Fibroblast of villous mesenchyme (primary cell): ENCODE measurements at places on chromosomes 11 and 22.

DNA sequence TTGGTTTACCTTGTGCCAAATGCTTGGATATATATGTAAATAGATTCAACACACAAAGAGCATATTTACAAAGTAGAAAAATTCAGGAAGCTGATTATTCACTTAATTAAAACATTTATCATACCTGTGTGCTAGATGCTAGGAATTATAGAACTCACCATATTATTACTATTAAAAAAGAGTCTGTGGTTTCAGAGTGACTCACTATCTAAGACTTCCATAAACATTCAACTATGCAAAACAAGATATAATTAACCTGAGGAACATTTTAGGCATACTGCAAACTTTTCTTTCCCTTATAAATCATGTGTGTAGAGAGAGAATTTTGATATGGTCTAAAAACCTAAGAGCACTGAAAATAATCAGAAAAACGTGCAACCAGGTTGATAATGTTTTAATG is 27.3 kb downstream of the CTSC start:
- peak; percentile 42 for DNase-seq

- no peak for DNase-seq
Measured at GRCh38 chr22:36860017-36860416, 789 bp upstream of the NCF4 start.

DNA sequence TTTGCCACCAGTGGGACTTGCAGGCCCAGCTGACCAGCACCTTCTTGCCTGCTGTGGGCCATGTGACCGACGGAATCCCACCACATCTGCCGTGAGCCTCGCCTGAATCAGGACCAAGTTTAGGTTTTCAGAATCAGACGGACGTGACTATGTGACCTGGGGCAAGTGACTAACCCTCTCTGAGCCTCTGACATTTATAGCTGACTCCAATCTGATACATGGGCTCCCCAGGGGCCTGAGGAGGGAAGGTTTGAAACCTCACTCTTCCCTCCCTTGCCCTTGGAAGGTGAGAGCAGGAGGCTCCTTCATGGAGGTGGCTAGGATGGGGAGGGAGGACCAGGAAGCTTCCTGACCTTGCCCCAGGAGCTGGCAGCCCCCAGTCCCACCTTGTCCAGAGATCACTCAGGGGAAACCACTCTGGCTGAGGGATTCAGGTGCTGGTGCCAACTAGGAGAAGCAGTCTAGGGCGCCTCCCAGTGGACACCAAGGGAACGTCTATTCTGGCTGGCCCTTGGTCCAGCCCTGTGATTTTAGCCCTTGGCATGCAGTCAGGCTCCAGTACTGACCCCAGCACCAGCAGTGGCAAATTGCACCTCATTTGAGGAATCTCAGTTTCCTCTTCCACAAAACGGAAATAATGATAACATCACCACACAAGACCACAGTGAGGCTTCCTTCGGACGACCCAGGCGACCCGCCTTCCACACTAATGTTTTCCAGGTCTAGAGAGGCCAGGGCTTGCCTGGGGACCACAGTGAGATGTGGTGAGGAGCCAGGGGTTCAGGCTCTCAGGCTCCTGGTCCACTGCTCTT is 47.2 kb upstream of the SYT7 start:
- peak; percentile 74 for DNase-seq

DNA sequence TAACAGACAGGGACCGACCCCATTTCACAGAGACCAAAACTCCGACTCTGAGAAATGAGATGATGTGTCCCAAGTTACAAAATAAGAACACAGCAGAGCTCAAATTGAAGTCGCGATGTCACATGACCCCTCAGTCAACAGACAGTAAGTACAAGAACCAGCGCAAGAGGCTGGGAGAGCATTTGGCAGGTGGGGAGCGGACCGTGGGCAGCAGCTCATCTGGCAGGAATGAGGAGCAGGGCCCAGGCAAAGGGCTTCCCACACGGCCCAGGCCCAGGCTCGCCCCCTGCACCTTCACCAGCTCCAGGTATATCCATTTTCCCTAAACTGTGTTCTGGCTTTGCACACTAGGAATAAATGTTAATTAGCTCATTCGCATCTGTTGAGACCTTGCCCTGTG is 34.3 kb downstream of the SCUBE1 start:
- DNase-seq, result no peak

- peak; percentile 26 for DNase-seq
Measured at GRCh38 chr11:130070109-130070845, 583 bp downstream of the APLP2 start.

DNA sequence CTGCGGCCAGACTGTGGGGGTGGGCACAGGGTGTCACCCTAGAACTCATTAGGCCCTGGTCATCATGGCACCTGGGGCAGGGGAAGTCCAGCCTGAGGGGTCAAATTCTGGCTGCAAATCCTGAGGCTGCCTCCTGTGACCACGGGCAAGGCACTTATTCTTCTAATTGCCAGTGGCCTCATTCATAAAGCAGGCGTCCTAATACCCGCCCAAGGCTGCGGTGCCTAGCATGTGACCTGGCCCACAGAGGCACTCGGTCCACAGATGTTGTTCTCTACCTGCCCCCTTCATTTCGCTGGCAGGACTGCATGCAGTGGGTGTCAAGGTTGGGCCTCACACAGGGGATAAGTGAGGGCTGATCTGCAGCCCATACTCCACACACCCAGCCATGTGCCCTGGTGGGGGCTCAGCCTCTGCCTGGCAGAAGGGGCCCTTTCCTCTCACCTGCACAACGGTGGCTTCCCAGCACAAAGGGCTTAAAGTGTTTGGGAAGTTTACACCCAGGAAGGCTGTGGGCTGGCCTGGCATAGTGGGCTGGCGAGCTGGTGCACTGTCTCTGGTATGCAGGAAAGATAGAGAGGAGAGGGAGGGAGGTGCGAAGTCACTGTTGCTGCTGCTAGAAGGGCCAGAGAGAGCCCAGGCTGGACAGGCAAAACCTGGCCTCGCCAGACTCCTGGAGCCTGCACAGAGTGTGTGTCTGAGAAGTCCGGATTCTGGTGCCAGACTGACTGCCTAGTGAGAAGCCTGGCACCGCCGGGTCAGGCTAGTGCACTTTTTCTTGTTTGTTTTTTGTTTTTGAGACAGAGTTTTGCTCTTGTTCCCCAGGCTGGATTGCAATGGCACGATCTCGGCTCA is 3.2 kb downstream of the MPST start:
- DNase-seq, result no peak

DNA sequence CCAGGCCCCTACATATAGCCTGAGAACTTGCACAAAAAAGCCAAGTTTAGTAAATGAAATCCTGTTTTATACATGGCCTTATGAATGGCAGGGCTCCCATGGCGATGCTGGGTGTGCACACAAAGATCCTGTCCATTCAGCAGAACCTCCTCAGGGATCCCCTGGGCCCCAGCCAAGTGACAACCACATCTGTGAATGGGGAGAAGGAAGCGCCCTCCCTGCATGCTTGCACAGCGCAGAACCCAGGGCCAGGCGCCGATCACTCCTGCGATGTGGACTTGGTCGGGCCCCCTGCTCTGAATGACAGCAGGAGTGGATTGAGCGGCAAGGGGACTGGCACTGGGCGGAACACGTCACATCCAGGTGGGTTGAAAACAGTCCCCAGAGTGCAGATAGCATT is 4.5 kb upstream of the CDC42EP2 start:
- no peak for DNase-seq

GRCh38 chr22:31584804-31585160 is 77.2 kb downstream of the PISD start:
- DNase-seq, result no peak

- peak; percentile 73 for DNase-seq
Measured at GRCh38 chr11:96303064-96303463, 39.9 kb downstream of the MAML2 start.

GRCh38 chr11:78838417-78838816 is 263.8 kb upstream of the NARS2 start:
- no peak for DNase-seq

GRCh38 chr11:38014405-38014804 is 1416.4 kb upstream of the RAG2 start:
- no peak for DNase-seq

DNA sequence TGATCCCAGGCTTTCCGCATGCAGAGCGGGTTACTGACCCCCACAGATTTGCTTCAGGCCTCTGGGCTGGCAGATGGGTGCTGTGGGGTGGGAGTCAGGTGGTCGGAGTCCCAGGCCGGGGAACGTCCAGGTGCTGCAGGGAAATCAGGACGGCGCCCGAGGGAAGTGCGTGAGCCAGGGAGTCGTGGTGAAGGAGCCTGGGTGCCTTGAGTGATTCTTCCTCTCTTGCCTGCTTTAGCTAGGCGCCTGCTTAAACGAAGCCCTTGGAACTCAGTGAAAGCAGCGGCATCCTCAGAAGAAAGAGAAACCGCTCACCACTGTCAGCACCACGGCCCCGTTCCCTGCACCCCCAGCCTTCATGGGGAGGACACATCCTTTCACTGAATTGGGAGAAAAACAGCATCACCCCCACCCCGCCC is 455.6 kb downstream of the BRD1 start:
- DNase-seq, result no peak

DNA sequence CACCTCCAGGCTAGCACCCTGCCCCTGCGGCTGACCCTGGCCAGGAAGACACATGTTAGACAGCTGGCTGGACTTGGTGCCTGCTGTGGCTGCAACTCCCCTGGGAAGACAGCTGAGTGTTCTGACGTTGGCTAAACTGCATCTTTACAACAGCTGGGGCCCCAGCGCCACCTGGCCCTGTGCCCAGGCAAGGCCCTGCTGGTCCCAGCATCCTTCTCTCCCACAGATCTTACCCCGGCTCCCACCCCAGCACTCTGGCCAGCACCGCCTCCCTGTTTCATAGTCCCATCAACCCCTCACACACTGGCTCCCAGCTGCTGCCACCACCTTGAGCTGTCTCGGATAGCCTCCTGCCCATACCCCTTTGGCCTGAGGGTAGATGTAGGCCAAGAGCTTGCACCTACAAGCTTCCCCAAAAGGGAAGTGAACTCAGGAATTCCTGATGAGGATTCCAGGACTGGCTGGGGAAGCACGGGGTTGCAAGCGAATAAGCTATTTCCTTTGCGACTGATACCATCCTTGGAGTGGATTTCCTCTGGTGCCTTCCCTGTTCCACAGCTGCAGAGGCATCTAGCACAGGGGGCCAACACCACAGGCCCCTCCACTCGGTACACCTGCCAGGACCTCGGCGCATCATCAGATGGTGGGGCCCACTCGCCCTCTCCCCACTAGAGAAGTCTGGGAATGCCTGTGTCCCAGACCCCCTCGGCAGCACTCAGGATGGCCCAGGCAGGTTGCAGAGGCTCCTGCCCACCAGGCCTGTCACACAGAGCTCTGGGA is 28.5 kb downstream of the RSPH14 start:
- DNase-seq, result peak; percentile 49

DNA sequence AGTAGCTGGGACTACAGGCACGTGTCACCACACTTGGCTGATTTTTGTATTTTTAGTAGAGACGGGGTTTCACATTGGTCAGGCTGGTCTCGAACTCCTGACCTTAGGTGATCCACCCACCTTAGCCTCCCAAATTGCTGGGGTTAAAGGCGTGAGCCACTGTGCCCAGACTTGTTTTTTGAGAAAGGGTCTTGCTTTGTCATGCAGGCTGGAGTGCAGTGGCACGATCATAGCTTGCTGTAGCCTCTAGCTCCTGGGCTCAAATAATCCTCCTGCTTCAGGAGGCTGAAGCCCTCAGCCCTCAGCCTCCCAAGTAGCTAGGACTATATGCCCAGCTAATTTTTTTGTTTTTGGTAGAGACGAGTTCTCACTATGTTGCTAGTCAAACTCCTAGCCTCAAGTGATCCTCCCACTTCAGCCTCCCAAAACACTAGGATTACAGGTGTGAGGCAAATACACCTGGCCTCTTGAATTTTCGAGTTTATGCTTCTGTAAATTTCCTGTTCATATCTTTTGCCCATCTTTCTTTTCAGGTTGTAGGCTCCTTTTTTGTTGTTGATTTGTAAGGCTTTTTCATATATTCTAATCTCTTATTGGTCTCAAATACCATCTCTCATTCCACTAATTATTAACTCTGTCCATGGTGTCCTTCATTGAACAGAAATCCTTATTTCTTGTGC is 3.4 kb upstream of the RBM4B start:
- DNase-seq, result no peak

DNA sequence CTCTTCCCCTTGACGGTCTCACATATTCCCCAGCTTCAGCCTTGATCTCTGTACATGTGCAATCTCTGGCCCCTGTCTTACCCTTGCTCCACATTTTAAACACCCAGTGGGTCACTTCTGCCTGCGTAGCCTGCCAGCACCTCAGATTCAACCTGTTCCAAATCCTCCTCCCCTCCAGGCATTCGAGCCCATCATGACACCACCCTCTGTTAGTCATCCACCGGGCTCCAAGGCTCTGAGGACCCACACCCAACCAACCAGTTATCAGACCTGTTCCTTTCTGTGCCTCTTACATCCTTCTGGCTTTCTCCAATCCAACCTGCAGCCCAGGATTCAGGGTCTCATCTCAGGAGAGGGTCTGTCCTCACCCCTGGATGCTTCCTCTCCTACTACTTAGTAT is 119.8 kb upstream of the TBCEL start:
- no peak for DNase-seq

DNA sequence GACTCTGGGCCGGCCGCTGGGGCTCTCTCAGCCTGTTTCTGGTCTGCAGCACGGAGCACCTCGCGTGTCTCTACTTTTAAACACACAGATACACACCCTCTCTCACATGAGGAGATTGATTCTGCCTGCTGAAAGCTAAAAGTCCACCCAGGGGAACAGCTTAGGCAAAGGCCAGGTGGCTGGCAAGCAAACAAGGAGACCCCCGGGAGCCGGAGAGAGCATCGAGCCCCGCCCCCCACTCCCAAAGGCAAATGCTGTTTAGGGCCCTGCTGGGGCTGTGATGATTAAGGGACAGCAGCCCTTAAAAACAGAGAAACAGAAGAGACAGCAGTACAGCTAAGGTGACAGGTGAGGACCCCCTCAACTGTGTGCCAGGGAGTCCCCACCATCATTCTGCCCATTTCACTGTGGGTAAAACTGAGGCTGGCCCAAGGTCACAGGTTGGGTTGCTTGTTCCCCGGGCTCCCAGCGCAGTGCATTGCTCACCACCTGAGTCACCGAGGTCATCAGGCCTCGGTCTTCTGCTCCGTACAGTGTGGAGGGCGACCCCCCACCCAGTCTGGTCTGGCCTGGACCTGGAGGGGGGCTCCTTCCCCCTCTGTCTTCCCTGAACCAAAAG is 6.8 kb downstream of the CABP7 start:
- no peak for DNase-seq

DNA sequence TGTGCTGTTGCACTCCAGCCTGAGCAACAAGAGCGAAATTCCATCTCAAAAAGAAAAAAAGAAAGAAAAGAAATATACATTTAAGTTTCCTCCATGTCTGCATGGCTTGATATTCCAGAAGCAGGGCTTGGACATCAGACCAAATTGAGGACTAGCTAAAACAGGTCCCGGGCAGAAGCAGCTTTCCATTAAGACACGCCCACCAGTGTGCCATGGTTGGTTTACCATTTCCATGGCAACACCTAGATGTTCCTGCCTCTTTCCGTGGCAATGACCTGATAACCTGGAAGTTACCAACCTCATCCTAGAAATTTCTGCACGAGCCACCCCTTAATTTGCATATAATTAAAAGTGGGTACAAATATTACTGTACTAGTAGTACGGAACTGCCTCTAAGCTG is 111.3 kb downstream of the NAT10 start:
- no peak for DNase-seq

- no peak for DNase-seq
Measured at GRCh38 chr22:28015046-28015425, 96.0 kb upstream of the PITPNB start.

GRCh38 chr11:69130654-69131053 is 25.1 kb upstream of the SMIM38 start:
- DNase-seq, result no peak

GRCh38 chr11:119664063-119664572 is 64.9 kb downstream of the NECTIN1 start:
- no peak for DNase-seq

- no peak for DNase-seq
Measured at GRCh38 chr11:84687433-84687832, 939.7 kb downstream of the DLG2 start.
